A673 (cell line): ENCODE measurements at places on chromosomes 7 and 10. TPM values are rescaled to one million over a fixed set of nuclear protein-coding genes. Genes with fewer than 3 reads are reported as not detected.

Gene PIP
- total RNA-seq = not detected in 2 replicates

DNA sequence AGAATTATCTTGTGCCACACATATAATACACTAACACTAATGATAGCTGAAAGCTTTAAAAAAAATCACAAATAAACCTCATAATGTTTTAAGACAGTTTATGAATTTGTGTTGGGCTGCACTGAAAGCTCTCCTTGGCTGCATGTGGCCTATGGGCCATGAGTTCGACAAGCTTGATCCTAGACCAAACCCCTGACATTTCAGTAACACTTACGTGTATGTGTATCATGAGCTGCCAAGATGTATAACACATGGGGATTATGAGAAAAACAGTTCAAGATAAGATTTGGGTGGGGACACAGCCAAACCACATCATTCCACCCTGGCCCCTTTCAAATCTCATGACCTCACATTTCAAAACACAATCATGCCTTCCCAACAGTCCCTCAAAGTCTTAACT lies 823.8 kb downstream of the PCDH15 start:
- no peak for DNase-seq
- H3K27me3 ChIP-seq = no peaks in the 10 kb centered on the region
- H3K4me3 ChIP-seq = no peak overlapping the region

GRCh38 chr10:27203806-27204205 lies 36.8 kb downstream of the ACBD5 start:
- no peak overlapping the region for H3K27ac ChIP-seq
- no peak overlapping the region for H3K4me3 ChIP-seq
- DNase-seq = no peak
- H3K27me3 ChIP-seq = no peaks in the 10 kb centered on the region
- peaks cover 1% of the 10 kb centered on the region for H3K4me1 ChIP-seq

GRCh38 chr7:17415955-17416354 lies 117.5 kb downstream of the AHR start:
- no peak overlapping the region for H3K27ac ChIP-seq
- no peaks in the 10 kb centered on the region for H3K4me1 ChIP-seq
- no peaks in the 10 kb centered on the region for H3K27me3 ChIP-seq
- no peaks in the 10 kb centered on the region for H3K36me3 ChIP-seq
- DNase-seq = no peak

Gene FAM237B
- not detected in 2 replicates for total RNA-seq

DNA sequence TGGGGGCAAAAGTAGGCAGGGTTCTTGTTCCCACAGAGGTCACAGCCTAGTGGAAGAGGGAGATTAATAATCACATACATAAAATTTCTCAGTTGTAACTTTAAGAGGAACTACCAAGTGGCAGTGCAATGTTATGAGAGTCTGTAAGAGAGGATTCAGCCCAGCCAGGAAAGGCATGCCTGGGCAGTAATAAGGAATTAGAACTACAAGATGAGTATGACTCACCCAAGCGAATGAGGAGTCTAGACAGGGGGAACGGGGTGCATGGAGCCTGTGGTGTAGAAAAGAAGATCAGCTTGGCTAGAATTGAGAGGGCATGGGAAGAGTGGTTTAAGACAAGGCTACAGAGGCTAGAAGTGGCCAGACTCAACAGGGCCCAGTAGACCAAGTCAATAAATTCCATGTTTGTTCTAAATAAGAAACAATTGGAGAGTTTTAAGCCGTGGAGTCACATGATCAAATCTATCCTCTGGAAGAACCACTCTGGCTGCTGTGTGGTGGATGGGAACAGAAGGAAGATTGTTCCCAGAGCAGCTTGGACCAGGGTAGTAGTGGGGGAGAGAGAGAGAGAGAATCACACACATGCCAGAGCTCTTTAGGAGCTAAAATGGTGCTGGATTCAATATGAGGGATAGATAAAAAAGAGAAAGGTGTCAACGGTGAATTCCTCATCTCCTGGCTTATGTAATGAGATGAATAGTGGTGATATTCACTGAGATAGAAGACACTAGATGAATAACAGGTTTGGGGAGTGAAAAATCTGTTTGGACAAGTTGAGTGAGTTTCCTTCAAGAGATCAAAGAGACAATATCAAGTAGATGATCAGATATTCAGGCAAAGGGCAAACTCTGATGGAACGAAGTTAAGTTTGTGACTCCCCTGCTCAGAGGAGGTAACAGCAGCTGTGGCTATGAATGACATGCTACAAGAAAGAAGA lies 265.1 kb downstream of the FGFR2 start:
- H3K27ac ChIP-seq = no peak overlapping the region
- H3K4me3 ChIP-seq = no peak overlapping the region
- no peaks in the 10 kb centered on the region for H3K4me1 ChIP-seq
- peak; percentile 4 for DNase-seq
- H3K27me3 ChIP-seq = peaks cover 26% of the 10 kb centered on the region
- no peaks in the 10 kb centered on the region for H3K36me3 ChIP-seq

DNA sequence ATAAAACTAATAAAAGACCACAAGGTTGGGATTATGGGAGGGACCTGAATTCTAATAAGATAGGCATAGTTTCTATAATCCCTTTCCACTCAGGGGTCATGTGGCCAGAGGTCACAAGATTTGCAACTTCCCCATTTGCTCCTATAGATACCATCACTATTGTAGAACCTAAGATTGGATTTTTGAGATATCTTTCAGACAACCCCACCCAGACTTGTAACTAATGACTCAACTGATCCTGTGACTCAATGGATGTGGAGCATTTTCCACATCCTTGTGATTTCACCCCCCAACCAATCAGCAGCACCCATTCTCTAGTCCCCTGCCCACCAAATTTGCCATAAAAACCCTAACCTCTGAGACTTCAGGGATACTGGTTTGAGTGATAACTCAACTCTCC lies 51.9 kb upstream of the PIK3AP1 start:
- no peak overlapping the region for H3K4me3 ChIP-seq
- no peaks in the 10 kb centered on the region for H3K27me3 ChIP-seq
- H3K27ac ChIP-seq = no peak overlapping the region
